ENCODE measurements at places on chromosomes 5 and 9. TPM values are rescaled to one million over a fixed set of nuclear protein-coding genes. Genes with fewer than 3 reads are reported as not detected.

DBH gene
- total RNA-seq: not detected

PCDHB13 gene
- 1.5 TPM for total RNA-seq

SOX30 gene
- 0.13 TPM for total RNA-seq

STK32A gene
- 0.99 TPM for total RNA-seq

DNA sequence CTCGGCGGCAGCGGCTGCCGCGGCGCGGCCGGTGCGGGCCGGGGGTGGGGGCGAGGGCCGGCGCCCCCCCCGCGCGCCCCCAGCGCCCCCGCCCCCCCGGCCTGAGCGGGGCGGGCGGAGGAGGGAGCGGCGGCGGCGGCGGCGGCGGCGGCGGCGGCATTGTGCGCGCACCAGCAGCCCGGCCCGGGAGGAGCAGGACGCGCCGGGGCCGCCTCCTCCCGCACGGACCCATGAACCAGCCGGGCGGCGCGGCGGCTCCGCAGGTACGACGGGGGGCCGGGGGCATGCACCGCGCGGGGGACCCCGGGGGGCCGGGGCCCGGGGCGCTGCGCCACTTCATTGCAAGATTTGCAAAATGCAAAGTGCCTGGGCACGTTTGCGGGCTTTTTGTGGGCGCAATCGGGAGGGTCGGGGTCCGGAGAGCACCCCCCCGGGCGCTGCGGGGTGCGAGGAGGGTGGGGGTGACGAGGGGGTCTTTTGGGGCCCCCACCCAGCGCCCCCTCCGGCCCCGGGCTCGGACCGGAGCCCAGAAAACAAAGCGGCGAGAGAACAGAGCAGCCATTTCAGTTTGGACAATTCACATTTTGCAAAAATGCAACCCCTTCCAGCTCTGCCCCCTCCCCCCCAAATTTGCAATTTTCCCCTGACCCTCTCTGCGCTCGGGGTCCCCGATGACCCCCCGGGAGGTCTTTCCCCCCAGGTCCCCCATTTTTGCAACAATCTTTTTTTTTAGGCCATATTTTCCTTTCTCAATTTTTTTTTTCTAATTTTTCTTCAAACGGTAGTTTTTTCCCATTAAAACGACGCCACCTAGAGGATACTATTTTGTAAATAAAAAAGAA is at the start of gene ZNF618:
Gene ZNF618, plus strand, starts transcription at position 159 of the 842 bp plus-strand sequence. Its CDS starts 72 bp downstream, at position 231.
- DNase-seq: no peak
- peaks cover 8% of the 10 kb centered on the region for H3K4me1 ChIP-seq
- no peaks in the 10 kb centered on the region for H3K27me3 ChIP-seq
- peak within 1 kb of the TSS; percentile 98 for H3K4me3 ChIP-seq

DNA sequence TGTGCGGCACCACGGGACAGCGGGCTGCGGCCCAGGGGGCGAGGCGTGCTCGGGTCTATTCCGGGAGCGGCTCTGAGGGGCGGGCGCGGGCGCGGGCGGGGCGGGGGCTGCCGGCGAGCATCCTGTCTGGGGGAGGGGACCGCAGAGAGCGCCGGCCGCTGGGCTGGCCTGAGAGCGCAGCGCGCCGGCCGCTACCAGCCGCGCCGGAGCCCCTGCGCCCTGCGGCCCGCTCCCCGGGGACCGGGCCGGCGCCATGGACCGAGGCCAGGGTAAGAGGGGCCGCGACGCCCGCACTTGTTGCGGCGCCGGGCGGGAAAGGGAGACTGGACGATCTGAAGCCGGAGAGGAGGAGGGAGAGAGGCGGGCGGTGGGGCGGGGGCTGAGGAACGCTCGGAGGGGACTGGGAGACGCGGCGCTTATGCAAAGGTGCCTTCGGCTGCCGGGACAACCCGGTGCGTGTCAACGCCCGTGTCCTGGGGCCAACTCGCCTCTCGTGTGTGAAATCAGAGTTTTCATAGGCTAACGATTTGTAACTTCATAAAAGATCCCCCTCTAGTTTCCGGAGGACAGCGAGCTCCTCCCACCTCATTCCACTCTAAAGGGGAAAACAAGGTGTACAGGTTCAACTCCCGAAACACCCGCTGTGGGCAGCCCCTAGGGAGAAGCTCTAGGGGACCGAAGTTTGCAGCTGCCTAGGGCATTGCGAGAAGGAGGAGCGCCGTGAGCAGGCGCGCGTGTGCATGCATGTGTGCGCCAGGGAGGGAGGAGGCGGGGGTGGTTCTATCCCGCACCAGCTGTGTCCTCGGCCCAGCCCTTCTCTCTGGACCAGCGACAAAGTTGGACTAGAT is at the start of gene AFAP1L1:
Gene AFAP1L1, plus strand, starts transcription at position 144 of the 848 bp plus-strand sequence. Its CDS starts 110 bp downstream, at position 254.
- H3K4me3 ChIP-seq: peak within 1 kb of the TSS; percentile 95
- peak; percentile 59 for DNase-seq
- H3K27ac ChIP-seq: no peak within 1 kb of the TSS
- no peaks in the 10 kb centered on the region for H3K36me3 ChIP-seq
- H3K27me3 ChIP-seq: peaks cover 7% of the 10 kb centered on the region
- H3K4me1 ChIP-seq: no peaks in the 10 kb centered on the region

- no peak overlapping the region for H3K4me3 ChIP-seq
- H3K27me3 ChIP-seq: no peaks in the 10 kb centered on the region
- H3K36me3 ChIP-seq: no peaks in the 10 kb centered on the region
- H3K27ac ChIP-seq: no peak overlapping the region
- DNase-seq: no peak
Measured at GRCh38 chr5:107806271-107806670, 135.5 kb upstream of the EFNA5 start.

DNA sequence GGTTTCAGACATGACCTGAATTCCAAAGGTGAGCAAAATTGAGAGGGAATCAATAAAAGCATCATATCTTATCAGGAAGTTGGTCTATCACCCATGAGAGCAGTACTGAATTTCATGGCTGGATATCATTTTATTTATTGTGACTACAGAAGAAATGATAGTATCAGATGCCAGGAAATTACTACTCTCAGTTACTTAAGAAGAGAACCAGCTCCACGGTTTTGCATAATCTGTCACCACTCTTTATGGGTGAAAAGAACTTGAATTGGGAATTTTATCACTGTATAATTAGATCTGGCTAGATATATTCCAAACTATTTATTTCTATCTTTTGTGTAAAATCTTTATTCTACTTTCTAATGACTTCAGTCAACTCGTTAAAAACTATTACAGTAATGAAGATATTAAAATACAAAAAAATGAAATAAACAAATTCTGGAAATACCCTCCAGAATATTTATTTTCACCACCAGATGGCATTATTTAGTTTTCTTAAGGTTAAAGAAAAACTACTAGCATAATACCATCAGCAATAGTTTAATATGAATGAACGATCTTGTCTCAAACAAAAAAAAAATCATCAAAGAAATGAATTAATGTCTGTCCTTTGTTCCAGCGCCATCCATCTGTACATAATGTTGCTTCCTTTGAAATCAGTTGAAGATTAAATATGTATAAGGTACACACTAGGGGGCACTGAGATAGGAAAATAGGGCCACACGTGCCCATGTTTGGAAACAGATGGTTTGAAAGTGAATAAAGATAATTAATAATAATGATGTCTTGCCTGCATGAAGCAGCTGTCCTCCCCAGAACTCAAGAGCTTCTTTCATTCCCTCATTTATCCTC is 84.7 kb upstream of the SLCO6A1 start:
- no peak overlapping the region for H3K27ac ChIP-seq
- DNase-seq: no peak
- H3K27me3 ChIP-seq: no peaks in the 10 kb centered on the region
- no peak overlapping the region for H3K4me3 ChIP-seq

- no peak for DNase-seq
- no peaks in the 10 kb centered on the region for H3K27me3 ChIP-seq
- no peaks in the 10 kb centered on the region for H3K36me3 ChIP-seq
- H3K27ac ChIP-seq: no peak overlapping the region
Measured at GRCh38 chr9:90432951-90433350, 209.7 kb downstream of the DIRAS2 start.

GRCh38 chr9:81629440-81629839 is 59.9 kb downstream of the TLE1 start:
- H3K27me3 ChIP-seq: no peaks in the 10 kb centered on the region
- H3K36me3 ChIP-seq: peaks cover 38% of the 10 kb centered on the region
- H3K4me3 ChIP-seq: no peak overlapping the region
- no peak overlapping the region for H3K27ac ChIP-seq

DNA sequence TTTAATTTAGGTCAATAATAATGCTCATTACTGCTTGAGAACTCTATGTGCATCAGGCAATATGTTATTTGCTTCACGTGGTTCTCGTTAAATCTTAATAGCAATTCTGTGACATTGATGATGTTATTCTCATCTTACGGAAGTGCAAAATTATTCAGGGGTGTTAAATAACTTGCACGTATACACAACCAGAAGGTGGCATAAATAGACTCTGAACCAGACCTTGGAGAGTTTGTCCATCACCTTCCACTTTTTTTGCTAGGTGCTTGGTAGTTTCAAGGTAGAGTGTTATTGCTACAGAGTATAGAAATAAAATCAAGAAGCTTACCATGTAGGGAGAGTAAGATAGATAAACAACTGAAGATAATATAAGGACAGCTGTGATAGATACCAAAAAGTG is 23.6 kb upstream of the TNFAIP8 start:
- no peaks in the 10 kb centered on the region for H3K27me3 ChIP-seq
- no peak for DNase-seq
- H3K36me3 ChIP-seq: no peaks in the 10 kb centered on the region
- no peaks in the 10 kb centered on the region for H3K4me1 ChIP-seq

DNA sequence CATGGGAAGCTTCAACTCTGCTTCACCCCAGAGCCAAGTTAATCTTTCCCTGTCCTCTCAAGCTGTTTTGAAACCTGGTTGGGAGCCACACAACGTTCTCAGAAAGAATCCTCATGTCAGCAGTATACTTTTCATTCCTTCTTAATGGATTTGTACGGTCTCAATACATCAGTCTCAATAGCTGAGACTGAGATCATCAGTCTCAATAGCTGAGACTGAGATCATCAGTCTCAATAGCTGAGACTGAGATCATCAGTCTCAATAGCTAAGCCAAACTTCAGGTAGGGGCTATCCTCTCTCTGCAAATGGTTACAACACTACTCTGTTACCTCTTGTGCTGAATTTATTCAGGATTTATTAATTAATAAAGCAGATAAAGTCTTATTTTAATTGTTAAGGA is 1317.4 kb upstream of the CDH9 start:
- H3K4me1 ChIP-seq: no peaks in the 10 kb centered on the region
- H3K36me3 ChIP-seq: peaks cover 11% of the 10 kb centered on the region
- no peak for DNase-seq
- no peaks in the 10 kb centered on the region for H3K27me3 ChIP-seq
- H3K4me3 ChIP-seq: no peak overlapping the region
- H3K27ac ChIP-seq: no peak overlapping the region

DNA sequence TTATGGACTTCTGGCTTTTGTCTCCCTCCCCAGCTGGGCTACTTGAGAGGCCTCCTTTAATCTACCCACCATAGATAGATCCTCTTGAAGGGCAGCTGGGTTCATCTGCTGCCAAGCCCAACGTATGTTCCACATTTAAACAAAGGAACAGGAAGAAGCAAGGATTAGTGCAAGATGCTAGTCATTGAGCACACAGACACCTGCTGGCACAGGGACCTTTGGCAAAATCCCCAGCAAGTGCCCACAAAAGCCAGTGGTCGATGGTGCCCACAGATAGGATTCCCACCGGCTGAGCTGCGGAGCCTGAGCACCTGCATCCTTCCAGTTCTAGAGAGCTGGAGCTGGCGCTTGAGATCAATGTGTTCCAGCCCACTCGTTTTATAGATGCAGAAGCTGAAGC is 57.7 kb upstream of the SHB start:
- no peak overlapping the region for H3K4me3 ChIP-seq
- H3K27me3 ChIP-seq: no peaks in the 10 kb centered on the region
- no peaks in the 10 kb centered on the region for H3K36me3 ChIP-seq
- no peak overlapping the region for H3K27ac ChIP-seq
- H3K4me1 ChIP-seq: no peaks in the 10 kb centered on the region

GRCh38 chr5:55711507-55712022 is 559 bp downstream of the SLC38A9 start:
- DNase-seq: no peak
- H3K27me3 ChIP-seq: no peaks in the 10 kb centered on the region
- H3K4me1 ChIP-seq: peaks cover 3% of the 10 kb centered on the region
- H3K4me3 ChIP-seq: peak overlapping the region; percentile 99
- peaks cover 18% of the 10 kb centered on the region for H3K36me3 ChIP-seq

DNA sequence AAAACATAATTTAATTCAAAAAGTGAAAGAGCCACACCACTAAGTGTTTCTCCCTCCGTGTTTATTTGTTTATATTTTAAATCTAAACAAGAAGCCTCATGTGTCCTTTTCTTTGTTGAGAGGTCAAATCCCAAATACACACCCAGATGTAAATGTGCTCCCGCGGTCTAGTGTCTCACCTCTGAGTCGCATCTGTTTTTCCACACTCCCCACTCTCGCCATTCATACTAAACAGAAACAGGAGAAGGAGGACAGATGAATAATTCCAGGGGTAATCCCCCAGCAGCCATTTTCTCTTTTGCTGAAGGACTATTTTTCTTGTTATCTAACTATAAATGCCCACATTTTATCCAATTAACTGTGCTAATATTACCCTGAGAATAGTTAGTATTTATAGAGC is 361.6 kb upstream of the RIOK2 start:
- no peaks in the 10 kb centered on the region for H3K36me3 ChIP-seq
- H3K4me3 ChIP-seq: no peak overlapping the region
- DNase-seq: no peak
- H3K27me3 ChIP-seq: no peaks in the 10 kb centered on the region
- H3K27ac ChIP-seq: no peak overlapping the region
- no peaks in the 10 kb centered on the region for H3K4me1 ChIP-seq

GRCh38 chr5:151663617-151664293 is 23.0 kb downstream of the SPARC start:
- H3K27me3 ChIP-seq: no peaks in the 10 kb centered on the region
- H3K36me3 ChIP-seq: peaks cover 19% of the 10 kb centered on the region
- H3K4me1 ChIP-seq: no peaks in the 10 kb centered on the region
- no peak overlapping the region for H3K4me3 ChIP-seq
- no peak for DNase-seq
- H3K27ac ChIP-seq: no peak overlapping the region

DNA sequence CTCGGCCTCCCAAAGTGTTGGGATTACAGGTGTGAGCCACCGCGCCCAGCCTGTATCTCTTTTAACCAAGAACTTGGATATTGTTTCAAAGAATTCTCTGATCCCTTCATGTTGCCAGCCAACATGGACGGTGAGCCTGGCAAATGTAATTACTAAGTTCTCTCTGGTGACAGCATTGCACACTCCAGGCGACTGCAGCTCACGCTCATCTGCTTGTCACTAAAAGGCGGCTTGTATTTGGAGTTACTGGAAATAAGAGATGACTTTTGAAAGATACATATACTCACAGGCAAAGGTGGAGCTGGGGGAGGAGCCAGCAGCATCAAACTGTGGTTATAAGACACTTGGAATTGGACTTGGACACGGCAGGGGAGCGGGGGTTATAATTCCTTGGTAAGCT is 172.3 kb downstream of the SLIT3 start:
- peaks cover 4% of the 10 kb centered on the region for H3K4me1 ChIP-seq
- H3K36me3 ChIP-seq: no peaks in the 10 kb centered on the region
- no peak for DNase-seq
- H3K4me3 ChIP-seq: no peak overlapping the region
- no peaks in the 10 kb centered on the region for H3K27me3 ChIP-seq
